Mesothelial cell of epicardium (in vitro differentiated cells): ENCODE measurements at places on chromosomes 1 and 21. TPM values are rescaled to one million over a fixed set of nuclear protein-coding genes. Genes with fewer than 3 reads are reported as not detected.

DNA sequence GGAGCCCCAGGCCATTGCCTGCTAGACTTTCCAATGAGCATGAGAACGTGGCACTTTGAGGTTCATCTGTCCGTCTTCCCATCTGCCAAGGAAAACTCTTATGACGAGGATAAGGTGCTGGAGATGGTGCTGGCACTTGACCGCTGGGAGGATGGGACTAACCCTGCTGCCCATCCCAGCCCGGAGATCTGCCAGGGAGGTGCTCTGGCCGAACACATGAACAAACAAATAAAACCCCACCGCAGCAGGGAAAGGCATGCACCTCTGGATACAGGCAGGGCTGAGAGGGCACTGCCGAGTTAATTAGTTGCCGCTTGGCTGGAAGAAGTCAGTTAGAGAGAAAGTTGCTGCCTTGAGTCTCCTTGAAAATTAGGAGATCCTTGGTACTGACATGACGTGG lies 308.4 kb downstream of the AJAP1 start:
- DNase-seq = no peak

DNA sequence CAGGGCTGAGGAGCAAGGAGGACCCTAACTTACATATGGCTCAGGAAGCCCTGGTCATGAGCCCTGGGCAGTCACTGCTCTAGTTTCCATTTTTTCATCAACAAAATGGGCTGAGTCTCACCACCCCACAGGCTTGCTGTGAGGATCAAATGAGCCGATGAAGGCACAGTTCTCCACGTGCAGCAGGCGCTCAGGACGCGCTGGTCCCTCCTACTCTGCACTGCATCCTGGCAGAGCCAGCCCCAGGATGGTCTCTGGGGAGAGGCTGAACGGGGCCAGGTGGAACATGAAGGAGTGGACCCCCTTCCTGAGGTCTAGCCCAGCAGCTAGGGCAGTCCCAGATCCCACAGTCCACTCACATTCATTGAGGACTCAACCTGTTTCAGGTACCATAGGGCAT lies 349.3 kb downstream of the PTPRU start:
- DNase-seq = no peak

DNA sequence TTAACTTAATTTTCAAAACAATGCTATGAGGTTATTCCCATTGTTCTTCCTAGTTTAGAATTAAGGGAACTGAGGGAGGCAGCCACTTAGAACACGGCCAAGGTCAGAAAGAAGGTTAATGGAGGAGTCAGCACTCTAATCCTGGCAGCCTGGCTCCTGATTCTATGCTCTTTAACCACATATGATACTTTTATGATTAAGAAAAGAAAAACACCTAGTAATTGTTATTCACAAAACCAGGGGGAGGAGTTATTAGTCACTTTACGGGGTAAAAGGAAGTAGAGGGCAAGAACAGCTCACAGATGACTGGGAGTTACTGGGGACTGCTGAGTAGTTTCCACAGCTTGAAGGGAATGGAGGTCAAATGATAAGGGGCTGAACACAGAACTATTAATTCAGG lies 38.6 kb downstream of the GADD45A start:
- no peak for DNase-seq

- DNase-seq = no peak
Measured at GRCh38 chr1:69569175-69569541, 1.4 kb downstream of the LRRC7 start.

DNA sequence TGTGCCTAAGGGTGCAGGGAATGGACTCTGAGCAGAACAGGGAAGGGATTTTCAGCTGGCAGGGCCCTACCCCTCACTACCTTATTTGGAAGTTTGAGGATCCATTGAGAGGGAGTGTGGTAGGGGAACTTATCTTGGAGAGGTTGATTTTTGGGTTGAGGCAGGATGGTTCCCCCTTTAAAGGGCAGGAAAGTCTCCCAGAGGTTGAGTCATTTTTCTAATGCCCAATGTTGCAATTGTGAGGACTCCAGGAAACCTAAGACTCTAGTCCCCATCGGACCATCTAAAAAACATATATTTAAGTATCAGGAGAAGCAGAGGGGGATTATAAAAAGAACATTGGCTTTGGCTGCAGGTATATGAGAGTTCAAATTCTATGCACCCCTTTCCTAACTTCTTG lies 47.3 kb downstream of the SAMD13 start:
- no peak for DNase-seq

GRCh38 chr21:15141261-15141970 lies 76.6 kb upstream of the NRIP1 start:
- no peak for DNase-seq

- no peak for DNase-seq
Measured at GRCh38 chr21:46357335-46357604, 33.3 kb downstream of the PCNT start.

- DNase-seq = no peak
Measured at GRCh38 chr1:88897070-88897730, 5.8 kb upstream of the GTF2B start.

GRCh38 chr1:2150801-2151200 lies 43.8 kb downstream of the FAAP20 start:
- DNase-seq = no peak

- DNase-seq = no peak
Measured at GRCh38 chr21:23955135-23955843, 1652.0 kb downstream of the MRPL39 start.

Gene ZSCAN20
- total RNA-seq = 7.6 to 9.2 TPM (median 8.0 TPM) in 3 replicates

Gene C1orf105
- 0.57 to 0.95 TPM in 2 of 3 replicates, not detected in the other for total RNA-seq

GRCh38 chr1:187762118-187762517 lies 933.4 kb downstream of the PLA2G4A start:
- DNase-seq = no peak

DNA sequence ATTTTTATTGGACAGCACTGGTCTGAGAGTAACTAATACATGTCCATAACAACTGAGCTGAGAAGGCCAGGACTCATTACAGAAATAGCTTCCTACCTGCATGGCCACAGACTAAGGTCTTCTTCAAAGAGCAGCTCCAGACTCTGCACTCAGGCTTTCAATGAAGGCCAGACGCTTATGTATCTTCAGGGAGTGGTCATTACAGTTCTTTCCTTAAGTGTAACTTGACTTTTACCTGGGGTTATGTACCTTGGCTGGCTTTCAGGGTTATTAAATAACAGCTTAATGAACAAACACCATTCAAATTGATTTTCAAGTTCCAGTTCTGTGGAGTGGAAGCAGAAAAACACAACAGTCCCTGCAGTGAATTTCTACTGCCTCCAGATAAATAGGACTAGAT lies 23.8 kb upstream of the SLC22A15 start:
- no peak for DNase-seq

- no peak for DNase-seq
Measured at GRCh38 chr1:30190511-30191153, 532.8 kb downstream of the MATN1 start.

Gene INAVA
- total RNA-seq = 34.6 to 36.6 TPM (median 35.7 TPM) in 3 replicates

Gene FAM177B
- not detected in 3 replicates for total RNA-seq

Gene MIS18A
- 18.9 to 19.8 TPM (median 19.0 TPM) in 3 replicates for total RNA-seq

- no peak for DNase-seq
Measured at GRCh38 chr1:51506537-51506936, 12.5 kb downstream of the EPS15 start.

DNA sequence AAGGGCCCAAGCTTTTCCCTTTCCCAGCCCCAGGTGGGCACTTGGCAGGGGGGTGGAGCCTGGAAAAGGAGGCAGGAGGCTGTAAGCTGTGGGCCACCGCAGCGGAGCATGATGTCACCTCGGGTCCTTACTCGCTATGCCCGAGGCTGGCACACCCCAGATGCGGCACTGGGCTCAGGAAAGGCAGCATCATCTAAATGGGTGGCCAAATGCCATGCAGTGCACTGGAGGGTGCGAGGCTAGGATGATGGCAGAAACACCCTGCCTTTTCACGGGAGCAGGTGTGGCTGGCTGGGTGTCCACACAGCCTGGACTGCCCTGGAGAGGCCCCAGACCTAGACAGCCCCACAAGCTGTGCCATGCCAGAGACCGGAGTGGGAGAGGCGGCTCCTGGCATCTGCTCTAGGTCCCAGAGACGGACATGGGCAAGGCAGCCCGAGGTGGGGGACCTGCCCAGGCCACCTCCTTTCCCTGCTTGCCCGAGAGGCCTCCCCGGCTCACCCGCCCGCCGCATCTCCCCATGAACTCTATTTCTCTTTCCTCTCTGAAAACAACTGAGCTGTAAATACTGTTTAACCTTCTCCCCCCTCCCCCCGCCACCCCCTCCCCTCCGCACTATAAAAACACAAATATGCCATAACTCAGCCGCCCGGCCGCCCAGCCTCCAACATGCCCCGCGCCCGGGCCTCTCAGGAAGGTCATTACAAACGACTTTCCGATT lies 124.7 kb downstream of the CASZ1 start:
- no peak for DNase-seq

DNA sequence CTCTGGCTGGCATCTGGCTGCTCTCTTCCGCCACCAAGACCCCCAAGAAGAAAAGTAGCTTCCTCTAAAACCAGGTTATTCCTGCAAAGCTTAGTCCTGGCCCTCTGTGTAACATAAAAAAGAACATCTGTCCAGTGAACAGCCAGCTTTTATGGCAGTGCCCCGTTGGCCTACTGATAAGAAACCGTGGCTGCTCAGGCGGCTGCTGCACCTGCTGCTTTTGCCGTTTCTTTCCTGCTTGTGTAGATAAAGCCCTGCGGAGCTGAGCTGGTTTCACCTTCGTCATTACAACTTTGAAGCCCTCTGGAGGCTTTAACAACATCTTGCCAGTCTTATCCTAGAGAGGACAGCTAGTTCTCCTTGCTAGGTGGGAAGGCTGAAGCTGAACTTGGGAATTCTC lies 20.5 kb downstream of the ELAPOR1 start:
- no peak for DNase-seq

Gene OR2M3
- not detected in 3 replicates for total RNA-seq

Gene POGK
- 40.1 to 42.1 TPM (median 40.6 TPM) in 3 replicates for total RNA-seq

- no peak for DNase-seq
Measured at GRCh38 chr21:20617130-20617529, 381.1 kb upstream of the NCAM2 start.

- DNase-seq = no peak
Measured at GRCh38 chr1:213295860-213296259, 244.8 kb downstream of the RPS6KC1 start.

DNA sequence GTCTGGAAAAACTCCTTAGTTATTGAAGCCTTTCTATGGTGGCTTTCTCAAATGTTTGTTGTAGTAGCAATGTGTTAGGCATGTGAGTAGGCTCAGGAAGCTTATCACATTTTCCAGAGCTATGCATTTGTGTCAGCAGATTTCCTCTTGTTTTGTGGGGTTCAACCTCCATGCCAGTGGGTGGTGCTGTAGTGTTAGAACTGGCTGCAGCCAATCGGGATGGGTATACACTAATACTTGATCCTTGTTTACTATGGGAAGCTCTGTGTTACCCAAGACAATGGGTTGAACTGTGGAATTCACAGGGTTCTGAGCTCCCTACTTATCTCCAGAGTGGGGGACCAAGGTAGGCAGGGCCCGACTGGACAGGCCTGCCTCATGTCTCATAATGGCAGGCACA lies 348.5 kb upstream of the ADAMTS5 start:
- no peak for DNase-seq

DNA sequence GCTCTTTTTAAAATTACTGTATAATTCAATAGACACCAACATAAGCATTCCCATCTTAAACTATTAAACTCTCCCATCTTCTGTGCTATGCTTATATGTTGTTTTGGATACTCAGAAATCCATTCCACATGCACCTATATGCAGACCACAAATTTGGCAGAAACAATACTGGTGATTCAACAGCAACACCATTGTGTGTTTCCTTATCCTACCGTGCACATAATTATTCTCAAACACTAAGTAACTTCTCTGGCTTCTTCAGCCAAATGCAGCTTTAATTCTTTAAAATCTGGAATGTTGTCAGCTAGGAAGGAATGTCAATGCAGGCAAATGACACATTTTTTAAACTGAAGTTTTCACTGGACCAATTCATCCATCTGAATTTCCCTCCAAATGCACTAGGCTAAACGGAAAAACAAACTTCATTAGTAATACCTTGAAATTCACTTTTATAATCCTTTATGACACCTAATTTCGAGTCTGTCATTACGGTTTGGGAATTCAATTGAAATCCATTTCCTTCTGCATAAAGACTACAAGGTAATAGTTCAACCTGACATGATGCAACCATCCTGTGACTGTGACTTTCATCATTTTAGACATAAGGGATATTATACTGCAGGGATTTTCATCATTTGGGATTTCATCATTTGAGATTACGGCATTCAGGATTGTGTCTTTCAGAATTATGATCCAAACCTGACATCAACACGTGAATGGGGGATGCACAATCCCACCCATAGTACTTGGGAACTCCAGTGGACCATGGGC lies 308.5 kb downstream of the LTN1 start:
- no peak for DNase-seq

Gene PRELP
- total RNA-seq = 2.8 to 3.3 TPM (median 3.2 TPM) in 3 replicates

GRCh38 chr21:18114810-18115209 lies 129.8 kb upstream of the CHODL start:
- DNase-seq = no peak

Gene ESRRG
- 11.0 to 12.7 TPM (median 11.9 TPM) in 3 replicates for total RNA-seq

GRCh38 chr1:218667781-218668516 lies 322.8 kb downstream of the TGFB2 start:
- no peak for DNase-seq

GRCh38 chr1:199551967-199552565 lies 475.4 kb upstream of the NR5A2 start:
- DNase-seq = no peak

- DNase-seq = no peak
Measured at GRCh38 chr1:39525366-39526165, 34.1 kb downstream of the BMP8A start.

DNA sequence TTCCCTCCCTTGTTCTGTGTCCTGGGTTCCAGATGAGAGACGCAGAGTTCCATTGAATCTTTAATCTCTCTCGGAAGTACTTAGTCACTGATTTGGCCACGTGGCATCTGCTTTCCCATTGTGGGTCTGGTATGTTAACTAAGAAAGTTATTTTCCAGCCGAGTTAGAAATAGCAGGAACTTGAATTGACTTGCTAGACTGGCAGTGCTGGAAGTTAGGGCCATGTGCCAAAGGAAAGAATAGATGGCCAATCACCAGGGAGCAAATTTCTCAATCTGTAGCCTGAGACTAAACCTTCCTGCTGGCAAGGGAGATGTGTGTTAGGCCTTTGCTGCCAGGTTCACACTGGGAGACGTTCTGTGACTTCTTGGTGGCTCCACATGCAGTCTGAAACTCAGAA lies 24.2 kb upstream of the SLFNL1 start:
- DNase-seq = no peak

GRCh38 chr1:210201681-210202080 lies 30.9 kb upstream of the SERTAD4 start:
- DNase-seq = no peak

DNA sequence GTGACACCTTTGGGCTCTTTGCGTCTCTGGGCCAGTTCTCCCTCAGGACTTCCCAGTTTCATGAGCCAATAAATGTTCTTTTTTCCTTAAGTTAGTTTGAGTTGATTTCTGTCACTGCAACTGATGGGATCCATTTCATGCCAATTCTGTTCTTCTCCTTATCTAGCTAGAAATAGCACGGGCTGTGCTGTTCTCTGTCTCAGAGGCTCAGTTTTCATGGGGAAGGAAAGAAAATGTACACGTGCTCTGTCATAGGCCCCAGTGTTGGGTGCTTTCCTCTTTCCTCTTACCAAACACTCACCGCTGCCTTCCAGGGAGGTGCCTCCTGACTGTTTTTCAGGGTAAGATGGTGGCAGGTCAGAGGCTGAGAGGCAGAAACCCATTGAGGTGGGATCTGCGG lies 43.2 kb upstream of the ACTL8 start:
- DNase-seq = no peak
